ENCODE measurements at places on chromosomes 12 and 14.
A peak's percentile ranks its signal among the peaks of the same experiment; 100 is the strongest.

DNA sequence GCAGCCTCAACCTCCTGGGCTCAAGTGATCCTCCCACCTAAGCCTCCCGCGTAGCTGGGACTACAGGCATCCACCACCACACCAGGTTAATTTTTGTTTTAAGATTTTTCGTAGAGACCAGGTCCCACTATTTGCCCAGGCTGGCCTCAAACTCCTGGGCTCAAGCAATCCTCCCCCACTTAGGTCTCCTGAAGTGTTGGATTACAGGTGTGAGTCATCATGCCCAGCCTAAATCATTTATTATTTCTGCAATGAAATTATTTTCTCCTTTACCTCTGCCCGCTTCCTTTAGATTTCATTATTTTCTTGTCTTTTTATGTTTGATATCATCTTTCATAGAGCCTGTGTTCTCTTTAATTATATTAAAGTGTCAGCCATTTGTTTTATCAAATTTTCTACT is 165.2 kb upstream of the OTX2 start:
- DNase-seq: no peak

GRCh38 chr12:5798242-5799015 is 146.6 kb downstream of the ANO2 start:
- no peak for DNase-seq

- DNase-seq: no peak
These were observed 527 bp upstream of the ATP23 start for GRCh38 chr12:57940915-57941164.

DNA sequence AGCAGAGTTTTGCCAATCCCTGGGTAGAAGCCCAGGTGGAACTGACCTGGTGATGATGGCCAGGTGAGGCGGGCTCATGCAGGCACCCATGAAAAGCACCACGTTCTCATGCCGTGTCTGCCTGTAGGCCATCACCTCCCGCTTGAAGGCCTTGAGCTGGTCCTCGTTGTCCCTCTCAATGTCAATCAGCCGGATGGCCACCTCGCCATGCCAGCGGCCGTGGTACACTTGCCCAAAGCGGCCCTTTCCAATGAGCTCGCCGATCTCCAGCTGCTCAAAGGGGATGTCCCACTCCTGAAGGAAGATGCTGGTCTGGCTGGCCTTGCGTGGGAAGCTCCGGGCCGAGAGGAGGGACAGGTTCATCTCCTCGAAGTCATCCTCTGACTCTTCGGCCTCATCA is 163.4 kb upstream of the NOS1 start:
- DNase-seq: no peak

DNA sequence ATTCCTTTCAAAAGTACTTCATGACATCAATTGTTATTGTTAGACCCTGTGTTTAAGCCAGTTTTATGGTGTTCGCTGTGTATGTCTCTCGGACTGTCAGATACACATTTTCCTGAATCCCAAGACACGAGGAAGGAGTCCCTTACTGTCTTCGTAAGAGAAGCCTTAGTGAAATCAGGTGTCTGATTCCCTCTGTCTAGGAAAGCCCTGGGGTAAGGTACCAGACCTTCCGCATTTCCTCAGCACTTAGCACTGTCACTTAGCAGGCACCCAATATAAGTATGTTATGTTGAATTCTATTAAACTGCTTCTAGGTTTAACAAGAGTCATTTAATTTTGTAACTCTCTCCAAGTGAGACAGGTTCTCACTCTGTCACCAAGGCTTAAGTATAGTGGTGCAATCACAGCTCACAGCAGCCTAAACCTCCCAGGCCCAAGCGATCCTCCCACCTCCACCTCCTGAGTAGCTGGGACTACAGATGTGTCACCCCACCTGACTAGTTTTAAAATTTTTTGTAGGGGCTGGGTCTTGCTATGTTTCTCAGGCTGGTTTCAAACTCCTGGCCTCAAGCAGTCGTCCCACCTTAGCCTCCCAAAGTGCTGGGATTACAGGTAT is 111.0 kb downstream of the BBS10 start:
- DNase-seq: no peak

GRCh38 chr14:64705381-64706118 is 1.3 kb downstream of the PLEKHG3 start:
- DNase-seq: no peak

DNA sequence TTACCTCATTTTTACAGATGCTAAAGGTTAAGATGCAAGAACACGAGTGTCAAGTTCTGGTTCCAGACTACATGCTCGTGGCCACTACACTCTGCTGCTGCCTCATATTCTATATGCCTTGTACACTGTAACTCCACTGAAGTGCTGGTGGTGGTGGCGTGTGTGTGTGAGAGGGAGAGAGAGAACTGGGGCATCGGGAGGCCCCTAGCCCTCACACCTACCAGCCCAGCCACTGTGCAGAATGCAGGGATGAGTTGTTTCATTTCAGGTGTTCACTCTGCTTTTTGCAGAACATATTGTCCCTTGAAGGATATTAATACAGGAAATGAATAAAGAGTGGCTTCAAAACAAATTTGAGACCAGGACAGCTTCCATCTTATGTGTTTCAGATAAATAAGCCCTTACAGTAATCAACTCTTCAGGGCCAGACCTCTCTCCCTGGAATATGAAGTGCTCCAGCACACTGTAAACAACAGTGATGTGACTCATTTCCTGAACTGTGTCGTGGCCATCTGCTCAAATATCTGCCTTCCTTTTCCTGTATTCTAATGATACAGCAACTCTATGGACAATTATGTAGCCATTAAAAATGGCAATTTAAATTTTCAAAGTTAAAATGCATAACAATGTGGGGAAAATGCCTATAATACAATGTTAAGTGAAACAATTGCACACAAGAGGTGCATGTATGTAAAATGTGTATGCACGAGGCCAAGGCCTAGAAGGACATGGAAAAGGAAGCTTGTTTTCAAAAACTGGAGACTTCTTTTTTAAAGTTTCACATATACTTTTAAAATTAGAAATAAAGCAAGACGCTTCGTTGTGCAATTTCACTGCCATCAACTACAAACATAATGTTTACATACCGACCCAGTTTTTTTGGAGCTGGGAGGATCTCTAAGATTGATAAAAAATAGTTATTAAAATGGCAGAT is 215.4 kb downstream of the PELI2 start:
- DNase-seq: no peak

- DNase-seq: no peak
These were observed 59.0 kb downstream of the CLMN start for GRCh38 chr14:95260537-95261361.

DNA sequence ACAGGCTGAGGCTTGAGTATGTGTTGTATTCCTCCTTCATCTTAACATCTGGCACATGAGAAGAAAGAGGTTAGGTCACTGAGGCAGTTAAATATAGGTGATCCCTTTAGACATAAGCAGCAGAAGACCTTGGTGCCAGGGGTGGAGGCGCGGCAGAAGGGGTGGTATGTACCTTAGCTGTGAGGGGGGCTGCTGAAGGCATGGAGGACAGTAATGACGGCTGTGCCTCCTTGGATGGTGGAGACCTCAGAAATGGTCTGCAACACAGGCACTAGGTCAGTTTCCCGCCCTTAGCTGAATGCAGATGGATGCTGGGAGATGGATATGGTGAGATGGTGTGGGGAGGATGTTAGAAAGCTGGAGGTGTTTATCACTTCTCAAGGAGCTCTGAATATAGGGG is 1.5 kb upstream of the PNMA1 start:
- no peak for DNase-seq

DNA sequence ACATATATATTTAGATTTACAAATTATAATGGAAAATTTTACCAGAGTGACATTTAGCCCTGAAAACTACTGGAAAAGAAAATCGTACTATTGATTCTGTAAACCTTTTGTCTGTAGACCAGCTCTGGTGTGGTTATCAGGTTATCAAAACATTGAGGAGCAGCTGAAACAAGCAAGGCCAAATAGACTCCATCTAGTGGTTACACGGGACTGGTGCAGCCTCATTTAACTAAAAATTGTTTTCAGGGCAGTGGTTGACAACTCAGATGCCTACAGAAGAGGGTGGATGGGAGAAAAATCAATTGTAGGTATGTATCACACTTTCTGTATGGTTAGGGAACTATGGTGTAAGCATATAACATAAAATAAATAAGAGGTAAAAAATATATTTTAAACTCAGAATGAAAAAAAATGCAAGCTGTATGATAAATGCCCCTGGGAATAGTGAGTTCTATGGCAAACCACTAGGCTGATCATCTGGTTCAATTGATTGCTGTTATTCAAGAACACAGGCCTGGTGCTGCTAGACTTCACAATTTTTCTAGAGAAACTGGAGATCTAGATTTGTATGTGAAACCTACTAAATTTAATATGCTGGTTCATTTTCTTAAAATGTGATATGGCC is 51.2 kb downstream of the ACSS3 start:
- peak; percentile 77 for DNase-seq

DNA sequence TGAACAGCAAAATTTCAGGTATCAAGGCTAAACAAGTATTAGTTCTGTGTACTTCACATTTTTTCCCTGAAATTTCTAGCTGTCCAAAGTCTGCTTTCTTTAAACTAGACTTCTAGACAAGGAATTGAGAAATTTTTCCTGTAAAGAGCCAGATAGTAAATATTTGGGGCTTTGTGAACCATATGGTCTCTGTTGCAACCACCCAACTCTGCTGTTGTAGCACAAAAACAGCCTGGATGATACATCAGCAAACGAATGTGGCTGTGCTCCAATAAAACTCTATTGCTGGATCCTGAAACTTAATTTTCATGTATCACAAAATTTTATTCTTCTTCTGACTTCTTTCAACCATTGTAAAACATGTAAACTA is 96.0 kb upstream of the SLC38A4 start:
- no peak for DNase-seq

DNA sequence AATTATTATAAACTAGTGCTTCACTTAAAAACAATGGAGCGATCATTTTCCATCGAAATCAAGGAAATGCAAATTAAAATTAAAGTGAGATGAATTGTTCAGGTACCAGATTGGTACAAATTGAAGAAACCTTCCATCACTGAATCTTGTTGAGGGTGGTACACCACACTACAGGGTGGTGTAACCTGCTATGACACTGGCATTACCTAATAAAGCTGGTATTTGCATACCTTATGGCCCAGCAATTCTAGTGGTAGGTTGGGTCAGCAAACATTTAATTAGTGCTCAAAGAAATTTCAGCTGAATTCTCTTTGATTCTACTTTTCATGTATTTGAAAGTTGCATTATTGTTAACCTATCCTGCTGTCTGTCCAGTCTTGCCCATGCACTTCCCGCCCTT is 9.2 kb downstream of the TIGAR start:
- no peak for DNase-seq
